ENCODE measurements at places on chromosomes 6 and 20. TPM values are rescaled to one million over a fixed set of nuclear protein-coding genes. Genes with fewer than 3 reads are reported as not detected.

- no peaks in the 10 kb centered on the region for H3K27me3 ChIP-seq
- H3K27ac ChIP-seq: no peak overlapping the region
- H3K36me3 ChIP-seq: no peaks in the 10 kb centered on the region
- H3K4me3 ChIP-seq: no peak overlapping the region
- no peak for DNase-seq
Observed at GRCh38 chr6:18021166-18021850, 33.9 kb upstream of the KIF13A start.

- no peak overlapping the region for H3K4me3 ChIP-seq
- DNase-seq: no peak
- H3K4me1 ChIP-seq: no peaks in the 10 kb centered on the region
Observed at GRCh38 chr6:25042984-25043725, 107.4 kb upstream of the RIPOR2 start.

IRF4 gene
- total RNA-seq: 3.8 TPM

DNA sequence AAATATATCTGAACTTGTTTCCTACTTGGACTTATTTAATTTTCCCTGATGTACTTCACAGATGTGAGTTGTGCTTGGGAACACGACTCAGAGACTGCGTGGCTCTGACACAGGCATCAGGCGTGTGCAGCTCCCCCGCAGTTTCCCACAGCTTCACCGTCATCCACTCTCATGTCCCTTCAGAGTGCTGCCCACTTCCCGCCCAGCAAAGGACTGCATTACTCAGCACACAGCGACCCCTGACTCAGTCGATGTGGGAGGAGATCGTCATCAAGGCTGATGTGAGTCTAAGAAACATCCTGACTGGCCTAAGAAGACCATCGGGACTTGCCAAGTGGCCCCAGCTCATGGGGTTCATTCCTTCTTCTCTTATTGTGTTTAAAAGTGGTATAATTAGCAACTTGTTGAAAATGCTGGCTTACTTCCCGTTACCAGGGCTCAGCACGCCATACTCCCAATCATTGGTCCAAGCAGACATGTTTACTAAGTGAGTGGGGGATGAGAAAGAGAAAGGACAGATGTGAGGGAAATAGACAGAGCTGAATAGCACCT is 539.4 kb upstream of the JARID2 start:
- H3K4me1 ChIP-seq: no peaks in the 10 kb centered on the region
- no peaks in the 10 kb centered on the region for H3K36me3 ChIP-seq
- no peak overlapping the region for H3K4me3 ChIP-seq
- no peak overlapping the region for H3K27ac ChIP-seq
- H3K27me3 ChIP-seq: no peaks in the 10 kb centered on the region

DNA sequence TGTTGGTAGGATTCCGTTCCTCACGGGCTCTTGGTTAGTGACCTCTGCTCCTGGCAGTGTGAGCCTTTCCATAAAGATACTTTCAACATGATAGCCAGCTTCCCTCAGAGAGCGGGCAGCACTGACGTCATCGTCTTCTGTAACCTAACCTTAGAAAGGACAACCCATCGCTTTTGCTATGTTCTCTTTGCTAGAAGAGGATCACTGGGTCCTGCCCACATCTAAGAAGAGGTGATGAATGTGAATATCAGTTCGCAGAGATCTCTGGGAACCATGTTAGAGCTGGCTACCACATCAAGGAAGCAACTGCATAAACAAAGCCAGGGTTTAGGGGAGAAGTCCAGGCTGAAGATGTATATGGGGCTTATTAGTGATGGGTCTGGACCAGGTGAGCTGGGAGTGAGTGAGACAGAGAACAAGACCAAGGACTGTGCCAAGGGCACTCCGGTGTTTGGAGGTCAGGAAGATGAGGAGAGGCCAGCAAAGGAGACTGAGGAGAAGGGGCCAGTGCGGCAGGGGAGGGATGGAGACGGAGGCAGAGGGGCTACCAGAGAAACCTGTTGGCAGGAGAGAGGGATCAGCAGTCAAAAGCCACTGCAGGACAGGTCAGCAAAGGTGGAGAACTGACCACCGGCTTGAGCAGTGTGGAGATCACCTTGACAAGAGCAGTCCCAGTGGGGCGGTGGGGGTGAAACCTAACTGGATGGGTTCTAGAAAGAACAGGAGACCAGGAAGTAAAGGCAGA is 39.7 kb downstream of the PIM1 start:
- no peak overlapping the region for H3K27ac ChIP-seq
- no peaks in the 10 kb centered on the region for H3K4me1 ChIP-seq
- no peaks in the 10 kb centered on the region for H3K36me3 ChIP-seq
- no peaks in the 10 kb centered on the region for H3K27me3 ChIP-seq
- no peak overlapping the region for H3K4me3 ChIP-seq
- DNase-seq: no peak

HLA-DRA gene
- total RNA-seq: 274 TPM

DNA sequence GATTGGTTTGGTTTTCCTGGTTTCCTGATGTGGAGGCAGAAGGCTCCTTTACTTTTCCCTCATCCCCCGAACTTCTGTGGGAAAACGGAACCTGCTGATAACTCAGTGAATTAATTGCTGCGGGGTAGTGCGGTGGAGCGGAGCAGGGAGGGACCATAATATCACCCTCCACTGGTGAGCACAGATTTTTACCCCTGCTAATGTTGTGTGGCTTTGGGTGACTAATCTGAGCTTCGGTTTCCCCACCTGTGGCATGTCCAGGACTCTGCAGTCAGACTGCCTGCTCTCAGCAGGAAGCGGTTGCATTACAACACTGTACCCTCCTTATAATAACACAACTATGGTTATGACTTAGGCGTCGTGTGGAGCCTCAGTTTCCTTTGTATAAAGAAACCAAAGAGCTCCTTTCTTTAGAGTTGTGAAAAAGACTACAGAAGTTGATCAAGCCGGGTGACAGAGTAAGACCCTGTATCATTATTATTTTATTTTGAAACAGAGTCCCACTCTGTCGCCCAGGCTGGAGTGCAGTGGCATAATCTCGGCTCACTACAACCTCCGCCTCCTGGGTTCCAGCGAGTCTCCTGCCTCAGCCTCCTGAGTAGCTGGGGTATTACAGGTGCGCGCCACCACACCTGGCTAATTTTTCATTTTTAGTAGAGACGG is 2.2 kb upstream of the ID1 start:
- H3K36me3 ChIP-seq: no peaks in the 10 kb centered on the region
- no peak overlapping the region for H3K27ac ChIP-seq
- no peaks in the 10 kb centered on the region for H3K4me1 ChIP-seq
- no peak for DNase-seq
- no peaks in the 10 kb centered on the region for H3K27me3 ChIP-seq
- no peak overlapping the region for H3K4me3 ChIP-seq

Measured in aorta (tissue), 5 donors.